ENCODE measurements at places on chromosomes 6 and 20.

DNA sequence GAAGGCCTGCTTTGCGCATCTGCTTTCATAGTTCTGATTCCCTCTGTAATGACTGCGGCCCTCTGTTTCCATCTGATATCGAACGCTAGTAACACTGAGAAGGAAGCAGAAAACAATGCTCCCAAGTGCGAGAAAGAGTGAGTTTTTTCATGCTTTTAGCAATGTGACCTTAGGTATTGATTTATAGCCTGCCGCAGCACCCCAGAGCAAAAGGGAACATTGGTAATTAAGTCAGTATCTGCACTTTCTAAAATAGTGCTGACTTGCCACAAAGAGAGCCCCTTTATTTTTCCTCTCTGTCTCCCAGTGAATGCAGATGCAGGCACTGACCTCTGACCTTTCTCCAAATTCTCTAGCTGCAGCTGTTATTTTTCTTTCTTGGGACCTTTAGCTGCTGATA, 129.8 kb downstream of the HDGFL1 start:
- no peak for DNase-seq

- DNase-seq, result no peak
Measured at GRCh38 chr6:39948199-39948791, 14.0 kb upstream of the MOCS1 start.

- DNase-seq, result no peak
Measured at GRCh38 chr20:12673352-12673751, 335.4 kb upstream of the SPTLC3 start.

DNA sequence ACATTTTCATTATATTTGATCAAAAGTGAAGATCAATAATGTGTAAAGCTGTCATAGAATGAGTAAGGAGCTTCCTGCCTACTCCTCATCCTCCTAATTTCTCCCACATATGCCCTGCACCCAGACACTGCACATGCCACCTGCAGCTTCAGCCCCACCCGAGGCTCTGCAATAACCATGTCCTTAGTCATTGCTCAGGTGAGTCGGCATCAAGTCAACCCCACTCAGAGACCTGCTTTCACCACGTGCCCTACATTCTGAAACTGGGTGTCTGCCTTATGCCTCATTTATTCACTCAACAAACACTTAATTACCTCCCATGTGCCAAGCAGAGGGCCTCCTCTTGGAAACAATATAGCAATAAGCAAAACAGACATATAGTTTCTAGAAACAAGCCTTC, 15.4 kb upstream of the TNFAIP3 start:
- DNase-seq, result no peak

Measured in ELR (cell line).